ENCODE measurements at places on chromosomes 5 and 9.

- no peak for DNase-seq
Measured at GRCh38 chr5:157594675-157595459, 19.3 kb upstream of the ADAM19 start.

- no peak for DNase-seq
Measured at GRCh38 chr5:8807636-8808035, 738.2 kb downstream of the SEMA5A start.

DNA sequence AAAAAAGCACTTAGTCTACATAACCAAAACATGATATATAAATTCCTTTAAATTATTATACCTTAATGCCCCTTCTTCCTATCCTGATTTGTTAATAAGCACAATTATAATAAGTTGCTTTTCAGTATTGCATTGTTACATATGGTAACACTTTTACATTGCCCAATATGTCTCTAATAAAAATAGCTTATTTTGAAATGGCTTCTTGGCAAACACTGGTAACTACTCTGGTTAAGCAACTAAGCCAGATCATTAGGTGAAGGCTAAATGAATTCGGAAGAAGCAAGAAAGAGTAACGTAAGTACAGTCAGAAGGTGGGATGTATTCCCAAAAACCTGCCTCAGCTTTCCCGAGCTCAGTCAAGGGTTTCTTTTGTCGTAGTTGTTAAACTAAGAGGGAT lies 85.3 kb downstream of the TTC39B start:
- DNase-seq, result no peak

GRCh38 chr9:123455187-123455586 lies 99.2 kb downstream of the CRB2 start:
- no peak for DNase-seq

- DNase-seq, result peak; percentile 28
Measured at GRCh38 chr5:122236270-122237040, 75.6 kb upstream of the SNCAIP start.

GRCh38 chr5:148632255-148633066 lies 21.9 kb downstream of the HTR4 start:
- no peak for DNase-seq

DNA sequence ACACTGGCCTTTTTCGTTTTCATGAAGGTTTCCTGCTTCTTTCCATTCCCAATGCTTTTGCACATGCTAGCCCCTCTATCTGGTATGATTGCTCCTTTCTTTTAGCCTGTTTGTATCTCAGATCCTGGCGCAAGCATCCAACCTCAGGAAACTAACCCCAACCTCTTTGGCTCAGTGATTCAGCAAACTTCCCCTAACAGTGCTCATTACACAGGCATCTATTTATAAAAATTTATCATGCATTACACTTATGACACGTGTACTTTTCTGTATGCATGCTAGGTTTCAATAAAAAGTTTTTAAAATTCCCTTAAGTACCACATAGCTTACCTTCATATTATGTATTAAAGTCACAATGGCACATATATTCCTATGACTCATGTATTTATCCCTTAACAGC lies 218.9 kb downstream of the EPB41L4A start:
- DNase-seq, result no peak

DNA sequence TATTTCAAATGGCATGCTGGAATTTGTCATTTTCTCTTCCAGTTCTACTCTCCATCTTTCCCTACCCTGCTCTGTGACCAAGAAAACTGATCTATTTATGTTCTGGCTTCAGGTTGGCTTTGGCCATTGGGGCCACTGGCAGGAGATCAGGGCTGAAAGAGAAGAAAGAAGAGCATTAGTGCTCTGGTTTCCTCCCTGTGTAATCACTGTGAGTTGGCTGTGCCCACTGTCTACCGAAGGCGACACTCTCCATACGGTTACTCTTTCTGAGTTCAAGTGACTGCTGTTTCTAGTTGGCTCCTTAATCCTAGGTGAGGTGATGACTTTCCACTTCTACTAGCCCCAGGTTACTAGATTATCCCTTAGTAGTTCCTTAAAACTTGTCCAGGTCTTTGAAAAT lies 372.6 kb downstream of the PRELID2 start:
- DNase-seq, result no peak

DNA sequence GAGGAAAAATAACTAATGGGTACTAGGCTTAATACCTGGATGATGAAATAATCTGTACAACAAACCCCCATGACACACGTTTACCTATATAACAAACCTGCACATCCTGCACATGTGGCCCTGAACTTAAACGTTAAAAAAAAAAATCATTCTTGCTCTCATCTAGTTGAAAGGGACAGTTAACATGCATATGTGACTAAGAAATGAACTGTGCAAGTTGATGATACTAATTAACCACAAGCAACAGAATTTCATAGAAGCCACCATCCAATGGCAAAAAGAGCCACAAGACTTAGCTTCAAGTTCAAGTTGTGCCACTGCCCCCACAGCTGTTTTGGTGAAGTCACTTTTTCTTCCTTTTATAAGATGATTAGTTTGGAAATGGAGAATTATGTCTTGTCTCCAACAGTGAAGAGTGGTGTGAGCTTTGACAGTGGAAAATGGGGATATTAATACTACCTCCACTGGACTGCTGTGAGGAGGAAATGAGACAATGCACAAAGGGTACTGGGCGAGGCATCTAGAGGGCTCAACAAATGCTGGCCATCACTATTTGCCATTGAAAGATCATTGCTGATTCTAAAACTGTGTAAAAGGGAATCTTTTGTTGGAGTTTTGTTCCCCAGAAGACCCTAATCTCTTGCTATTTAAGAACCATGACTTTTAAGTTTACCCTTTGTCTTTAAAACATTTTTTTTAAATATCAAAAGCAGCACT lies 202.1 kb downstream of the EBF1 start:
- no peak for DNase-seq

GRCh38 chr5:124951661-124952060 lies 205.2 kb upstream of the ZNF608 start:
- DNase-seq, result no peak

DNA sequence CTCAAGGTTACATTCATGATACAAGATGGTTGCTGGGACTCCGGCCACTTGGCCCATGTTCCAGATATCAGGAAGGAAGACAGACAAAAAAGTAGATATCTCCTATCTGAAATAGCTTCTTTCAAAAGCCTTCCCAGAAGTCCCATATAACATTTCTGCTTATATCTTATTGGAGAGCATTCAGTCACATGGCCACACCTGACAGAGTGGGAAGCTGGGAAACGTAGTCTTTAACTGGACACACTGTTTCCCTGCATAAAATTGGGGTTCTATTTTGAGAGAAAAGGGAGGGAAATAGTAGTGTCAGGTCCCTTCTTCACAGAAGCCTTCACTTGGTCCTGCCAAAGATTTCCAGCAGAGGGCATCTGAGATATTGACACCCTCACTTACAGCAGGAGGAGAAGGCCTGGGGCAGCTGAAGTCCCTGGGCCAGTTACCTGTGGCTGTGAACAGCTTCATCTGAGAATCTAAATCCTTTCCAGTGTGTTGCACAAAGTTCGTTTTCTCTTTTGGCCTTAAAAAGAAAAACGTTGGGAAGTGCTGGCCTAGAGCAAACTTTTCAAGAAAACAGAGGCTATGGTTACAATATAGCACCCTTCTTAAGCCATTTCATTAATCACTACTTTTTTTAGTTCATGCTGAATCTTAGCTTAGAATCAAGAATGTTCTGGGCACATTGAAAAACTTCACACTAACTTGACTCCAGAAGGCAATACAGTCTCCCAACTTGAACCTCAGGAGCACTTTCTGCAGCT lies 33.5 kb downstream of the SPEF2 start:
- no peak for DNase-seq

- no peak for DNase-seq
Measured at GRCh38 chr9:104080983-104081382, 13.1 kb upstream of the SMC2 start.

DNA sequence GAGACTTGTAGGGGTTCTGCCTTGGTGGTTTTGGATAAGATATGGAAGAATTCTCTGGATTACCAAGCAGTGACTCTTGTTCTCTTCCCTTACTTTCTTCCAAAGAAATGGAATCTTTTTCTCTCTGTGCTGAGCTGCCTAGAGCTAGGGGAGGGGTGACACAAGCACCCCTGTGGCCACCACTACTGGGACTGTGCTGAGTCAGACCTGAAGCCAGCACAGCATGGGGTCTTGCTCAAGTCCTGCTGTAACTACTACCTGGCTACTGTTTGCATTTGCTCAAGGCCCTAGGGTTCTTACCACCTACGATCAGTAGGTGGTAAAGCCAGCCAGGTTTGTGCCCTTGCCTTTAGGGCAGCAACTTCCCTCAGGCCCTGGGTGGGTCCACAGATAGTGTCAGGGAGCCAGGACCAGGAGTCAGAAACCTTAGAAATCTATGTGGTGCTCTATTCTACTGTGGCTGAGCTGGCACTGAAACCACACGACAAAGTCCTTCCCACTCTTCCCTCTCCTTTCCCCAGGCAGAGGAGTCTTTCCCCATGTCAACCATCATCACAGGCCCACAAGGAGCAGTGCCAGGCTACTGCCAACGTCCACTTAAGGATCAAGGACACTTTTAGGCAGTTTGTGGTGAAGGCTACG lies 53.8 kb downstream of the SREK1 start:
- no peak for DNase-seq

- no peak for DNase-seq
Measured at GRCh38 chr5:87347841-87348240, 64.9 kb downstream of the CCNH start.

- DNase-seq, result no peak
Measured at GRCh38 chr5:102561894-102562760, 63.3 kb upstream of the SLCO6A1 start.

DNA sequence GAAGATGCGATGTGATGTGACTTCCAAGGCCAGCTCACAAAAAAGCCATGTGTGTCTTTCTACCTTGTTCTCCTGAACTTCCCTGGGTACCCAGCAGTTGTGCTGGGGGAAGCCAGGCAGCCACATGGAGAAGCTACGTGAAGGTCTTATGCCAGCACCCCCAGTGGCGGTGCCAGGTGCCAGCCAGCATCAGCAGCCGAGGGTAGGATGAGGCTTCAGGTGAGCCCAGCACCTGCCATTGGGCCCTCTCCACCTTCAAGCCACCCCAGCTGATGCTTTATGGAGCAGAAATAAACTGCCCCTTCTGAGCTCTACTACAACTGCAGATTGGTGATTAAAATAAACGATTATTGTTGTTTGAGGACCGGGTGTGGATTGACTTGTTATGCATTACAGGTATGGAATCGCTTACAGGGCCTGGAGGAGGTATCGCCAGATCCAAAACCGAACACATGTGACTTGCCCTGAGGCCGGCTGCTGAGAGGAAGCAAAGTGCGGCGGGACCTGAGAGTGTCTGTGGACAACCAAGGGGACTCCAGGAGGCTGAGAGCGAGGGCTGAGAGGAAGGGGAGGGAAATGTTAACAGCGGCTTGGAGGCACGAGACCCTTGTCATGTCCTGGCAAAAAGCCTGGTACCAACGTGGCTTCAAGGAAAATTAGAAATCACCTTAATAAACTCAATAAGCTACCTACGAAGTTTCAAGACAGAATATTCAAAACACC lies 36.0 kb upstream of the OLFM1 start:
- no peak for DNase-seq

Data from keratinocyte (primary cell).